ENCODE measurements at places on chromosomes 2 and 18.

- DNase-seq, result no peak
These were observed 33.9 kb downstream of the PDIA6 start for GRCh38 chr2:10778724-10779115.

- DNase-seq, result no peak
These were observed 444.8 kb downstream of the PTPRM start for GRCh38 chr18:8011906-8012305.

DNA sequence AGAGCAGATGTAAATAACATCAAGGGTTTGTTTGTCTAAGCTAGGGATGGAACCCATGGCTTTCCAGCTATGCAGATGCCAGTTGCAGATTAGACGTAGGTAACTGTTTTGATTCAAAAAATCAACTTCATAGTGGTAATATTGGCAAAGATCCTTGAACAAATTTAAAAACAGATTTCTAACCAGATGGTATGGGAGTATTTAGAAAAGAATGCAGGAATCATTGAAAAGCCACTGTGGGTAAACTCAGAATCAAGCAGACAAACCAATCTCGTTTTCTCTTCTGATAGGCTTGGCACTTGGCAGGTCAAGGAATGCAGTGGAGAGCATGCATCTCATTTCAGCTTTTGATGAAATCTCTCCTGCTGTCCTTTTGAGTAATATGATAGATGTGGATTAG lies 377.5 kb downstream of the CLIP4 start:
- DNase-seq, result no peak

DNA sequence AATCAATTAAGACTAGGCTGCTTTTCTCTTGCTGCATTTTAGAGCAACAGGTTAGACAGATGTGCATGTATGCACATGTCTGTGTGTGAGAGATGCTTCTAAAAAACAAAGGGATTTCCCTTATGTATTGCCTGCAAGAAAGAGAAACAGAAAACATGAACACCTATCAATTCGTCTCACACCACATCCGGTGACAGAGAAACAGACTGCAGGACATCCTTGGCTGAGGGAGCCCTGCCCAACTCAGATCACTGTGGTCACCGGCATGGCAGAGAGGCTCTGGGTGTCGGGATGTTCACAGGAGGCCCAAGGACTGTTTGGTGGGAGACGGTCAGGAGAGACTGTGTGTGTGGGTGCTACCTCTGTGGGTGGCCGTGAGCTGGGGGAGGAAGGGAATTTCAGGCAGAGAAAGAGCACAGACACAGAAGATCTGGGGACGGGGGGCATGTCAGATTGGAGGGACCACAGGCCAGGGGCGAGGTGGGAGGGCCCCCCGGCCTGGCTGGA lies 24.9 kb downstream of the FHL2 start:
- peak; percentile 18 for DNase-seq

- DNase-seq, result no peak
These were observed 30.0 kb downstream of the MRPL35 start for GRCh38 chr2:86229221-86229620.

DNA sequence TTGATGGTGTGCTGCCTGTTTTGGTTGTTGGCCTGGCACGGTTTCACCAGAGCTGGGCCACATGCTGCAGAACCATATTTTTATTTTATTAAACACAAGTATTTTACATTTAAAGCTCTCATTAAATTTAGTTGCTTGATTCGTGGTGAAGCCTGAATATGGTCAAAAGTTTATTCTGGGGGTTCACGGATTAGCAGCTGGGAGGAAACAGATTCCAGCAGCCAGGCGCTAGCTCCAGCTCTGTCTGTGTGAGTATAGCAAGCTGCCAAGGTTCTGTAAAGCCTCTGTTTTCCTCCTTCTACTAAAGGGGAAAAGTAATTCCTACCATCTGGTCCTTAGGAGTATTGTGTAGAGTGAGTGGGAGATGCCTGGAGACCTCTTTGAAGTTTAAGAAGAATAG lies 22.5 kb downstream of the GATA6 start:
- DNase-seq, result no peak

GRCh38 chr2:122451040-122451439 lies 695.6 kb downstream of the TSN start:
- no peak for DNase-seq

GRCh38 chr18:2171840-2172625 lies 399.3 kb downstream of the METTL4 start:
- no peak for DNase-seq

DNA sequence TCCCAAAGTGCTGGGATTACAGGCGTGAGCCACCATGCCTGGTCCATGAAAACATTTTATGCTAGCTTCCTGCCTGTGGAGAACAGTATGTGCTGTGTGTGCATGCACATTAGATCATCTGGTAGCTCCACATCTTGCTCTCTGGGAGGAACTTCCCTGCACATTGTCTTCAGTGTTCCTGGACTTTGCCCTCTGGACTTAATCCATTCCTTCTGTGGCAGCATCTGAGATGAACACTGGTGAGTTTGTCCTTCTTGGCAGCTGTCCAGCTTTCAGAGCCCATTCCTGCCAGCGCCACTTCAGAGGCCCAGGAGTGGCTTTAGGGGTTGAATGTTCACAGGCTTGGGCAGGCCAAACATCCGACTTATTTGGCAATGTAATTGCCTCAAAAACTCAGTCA lies 65.2 kb downstream of the POU3F3 start:
- no peak for DNase-seq

GRCh38 chr2:127079358-127079920 lies 27.5 kb downstream of the BIN1 start:
- no peak for DNase-seq

- DNase-seq, result no peak
These were observed 153.9 kb upstream of the PELI1 start for GRCh38 chr2:64298161-64298560.

- DNase-seq, result no peak
These were observed 267.6 kb downstream of the TMX3 start for GRCh38 chr18:68447286-68447685.

DNA sequence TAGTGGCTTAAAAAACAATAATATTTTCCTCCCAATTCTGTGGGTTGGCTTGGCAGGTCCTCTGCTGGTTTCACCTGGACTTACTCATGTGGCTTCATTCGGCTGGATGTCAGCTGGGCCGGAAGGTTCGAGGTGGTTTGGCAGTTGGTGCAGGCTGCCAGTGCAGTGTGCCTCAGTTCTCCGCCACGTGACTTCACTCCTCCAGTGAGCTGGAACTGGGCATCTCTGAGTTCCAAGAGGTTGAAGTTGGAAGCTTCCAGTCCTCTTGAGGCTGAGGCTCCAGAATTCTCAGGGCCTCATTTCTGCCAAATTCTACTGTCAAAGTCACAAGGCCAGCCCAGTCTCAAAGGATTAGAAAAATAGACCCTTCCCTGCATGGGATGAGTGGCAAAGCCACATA lies 83.4 kb upstream of the B3GNT7 start:
- DNase-seq, result no peak
